D341Med (cell line): ENCODE measurements at places on chromosomes 3 and 15.

GRCh38 chr3:65810302-65810701 lies 228.4 kb downstream of the MAGI1 start:
- DNase-seq = no peak

DNA sequence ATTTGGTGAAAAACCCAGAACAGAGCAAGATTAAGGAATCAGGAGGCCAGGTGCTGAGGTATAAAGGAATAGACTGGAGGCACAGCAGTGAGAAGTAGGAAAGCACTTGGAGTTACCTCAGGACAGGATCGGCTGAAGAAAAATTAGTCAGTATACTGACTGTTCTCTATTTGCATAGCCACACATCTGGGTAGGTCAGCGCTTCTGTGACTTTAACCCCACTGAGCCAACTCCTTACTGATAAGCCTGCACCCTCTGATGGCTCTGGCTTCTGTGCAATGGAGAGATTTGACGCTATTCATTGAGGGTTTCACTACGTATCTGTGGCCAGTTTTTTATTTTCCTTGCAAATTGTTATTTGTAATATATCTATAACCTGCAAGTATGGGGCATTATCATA lies 22.3 kb downstream of the MECOM start:
- DNase-seq = no peak

GRCh38 chr3:108907194-108907593 lies 46.5 kb downstream of the GUCA1C start:
- no peak for DNase-seq

- DNase-seq = peak; percentile 25
These were observed 61.5 kb downstream of the APBA2 start for GRCh38 chr15:28947221-28947674.

DNA sequence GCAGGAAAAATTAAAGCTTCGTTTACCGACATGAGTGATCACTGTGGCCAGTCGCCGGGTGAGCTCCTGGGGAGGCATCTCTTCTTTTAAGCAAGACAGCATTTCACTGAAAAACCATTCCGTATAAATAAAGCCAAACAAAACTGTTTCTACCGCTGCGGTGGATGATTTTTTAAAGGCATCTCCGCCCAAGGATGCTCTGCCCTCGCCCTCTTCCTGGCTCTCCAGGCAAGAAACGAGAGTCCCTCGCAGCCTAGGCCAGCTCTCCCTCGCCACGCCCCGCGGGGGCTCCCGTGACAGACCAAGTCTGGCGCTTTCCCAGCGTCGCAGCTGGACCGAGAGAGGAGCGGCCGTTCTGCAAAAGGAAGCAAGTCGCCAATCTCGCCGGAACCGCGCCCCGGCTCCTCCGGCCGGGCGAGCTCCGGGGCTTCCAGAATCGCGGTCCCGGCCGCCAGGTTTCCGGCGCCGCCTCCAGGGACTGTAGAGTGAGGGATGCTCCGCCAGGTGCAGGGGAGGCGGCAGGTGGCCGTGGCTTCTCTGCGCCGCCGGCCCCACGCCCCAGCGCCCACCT lies 458 bp downstream of the MCF2L2 start:
- DNase-seq = peak; percentile 60

- DNase-seq = no peak
These were observed 1.6 kb upstream of the BNC1 start for GRCh38 chr15:83285979-83286553.
